ENCODE measurements at places on chromosomes 1 and 21.

DNA sequence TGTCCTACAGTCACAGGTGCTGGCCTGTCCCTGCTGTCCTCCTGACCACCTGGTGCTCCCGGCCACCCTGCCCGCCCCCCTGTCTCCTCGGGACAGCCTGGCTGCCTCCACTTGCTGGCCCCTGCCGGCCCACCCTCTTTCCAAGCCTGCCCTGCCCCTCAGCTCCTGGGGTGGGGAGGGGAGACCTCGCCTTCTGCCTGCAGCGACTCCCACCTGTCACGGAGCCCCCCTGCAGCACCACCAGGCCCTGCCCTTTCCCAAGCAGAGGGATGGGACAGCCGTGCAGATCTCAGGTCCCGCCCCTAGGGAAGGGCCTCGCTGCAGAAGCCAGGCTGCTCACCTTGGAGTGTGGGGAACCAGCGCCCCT, 7.5 kb downstream of the LRRC3 start:
- no peak for DNase-seq

DNA sequence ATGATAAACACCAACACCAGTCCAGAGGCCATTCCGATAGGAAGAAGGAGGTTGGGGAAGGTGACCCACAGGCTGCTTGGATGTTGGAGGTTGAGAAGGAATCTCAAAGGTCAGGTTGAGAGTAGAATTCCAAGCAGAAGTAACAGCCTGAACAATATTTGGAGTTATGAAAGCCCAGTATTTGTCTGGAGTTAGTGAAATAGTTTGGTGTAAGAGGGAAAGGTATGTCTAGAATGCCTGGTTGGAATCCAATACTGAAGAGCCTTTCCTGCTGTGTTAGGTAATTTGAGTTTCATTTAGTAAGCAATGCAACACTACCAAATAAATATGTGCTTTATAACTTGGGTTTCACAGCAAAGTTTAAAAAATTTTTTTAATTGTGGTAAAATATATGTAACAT, 70.5 kb upstream of the MCOLN3 start:
- DNase-seq: no peak

DNA sequence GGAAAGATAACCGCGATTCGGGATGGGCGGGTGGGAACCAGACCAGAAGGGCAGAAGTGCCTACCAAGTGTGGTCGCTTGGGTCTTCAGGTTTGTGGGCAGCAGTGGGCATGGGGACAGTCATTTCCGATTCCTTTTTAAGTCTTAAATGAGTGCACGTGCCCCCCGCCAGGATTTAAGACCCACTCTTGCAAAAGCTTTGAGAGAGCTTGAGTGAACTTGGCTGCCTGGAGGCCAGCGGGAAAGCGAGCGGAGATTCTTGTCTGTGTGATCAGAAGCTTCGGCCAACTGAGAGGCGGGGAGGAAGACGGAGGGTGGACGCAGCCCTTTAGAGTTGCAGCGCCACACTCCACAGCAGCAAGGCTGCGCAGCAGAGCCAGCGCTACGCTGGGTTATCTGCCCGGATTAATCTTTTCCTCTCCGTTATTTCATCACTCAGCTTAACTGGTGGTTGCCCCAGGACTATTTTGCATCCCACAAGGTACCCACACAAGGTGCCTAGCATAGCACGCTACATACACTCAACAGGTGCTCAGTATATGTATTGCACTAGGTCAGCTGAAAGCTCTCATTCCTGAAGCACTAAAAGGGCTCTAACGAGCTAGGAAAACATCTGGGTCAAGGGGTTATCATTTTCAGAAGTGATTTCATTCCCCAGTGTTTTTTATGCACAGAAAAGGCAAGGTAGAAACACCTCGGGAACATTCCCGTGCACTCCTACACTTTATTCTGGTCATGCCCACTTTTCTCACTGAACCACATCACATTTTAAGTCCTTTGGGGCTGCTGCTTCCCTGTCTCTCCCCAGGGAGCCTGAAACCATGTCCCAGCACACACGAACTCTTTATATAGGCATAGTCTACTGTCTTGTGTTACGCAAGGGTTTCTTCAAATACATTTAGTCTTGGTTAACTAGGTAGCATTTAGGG, 1.5 kb upstream of the BATF3 start:
- no peak for DNase-seq

GRCh38 chr1:105368446-105368845, 1618.7 kb downstream of the AMY1C start:
- no peak for DNase-seq

DNA sequence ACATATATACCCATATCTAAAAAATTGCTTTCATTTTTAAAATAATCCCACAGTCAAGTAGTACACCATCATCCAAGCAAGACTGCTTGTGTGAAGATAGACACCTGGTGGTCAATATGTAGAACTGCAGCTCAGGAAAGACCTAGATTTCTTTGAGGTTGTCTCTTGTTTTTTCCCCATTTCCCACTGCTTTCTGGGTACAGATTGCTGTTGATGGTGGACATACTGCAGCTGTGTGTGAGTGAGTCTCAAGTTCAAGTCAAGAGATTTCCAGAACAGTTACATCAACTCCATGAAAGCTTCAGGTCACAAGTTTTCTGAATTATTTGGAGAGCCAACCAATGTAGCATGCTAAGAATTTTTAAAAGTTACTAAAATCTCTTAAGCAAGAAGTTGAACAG, 306.4 kb downstream of the DUSP10 start:
- peak; percentile 42 for DNase-seq

GRCh38 chr1:221637641-221638041, 104.2 kb downstream of the DUSP10 start:
- peak; percentile 13 for DNase-seq

DNA sequence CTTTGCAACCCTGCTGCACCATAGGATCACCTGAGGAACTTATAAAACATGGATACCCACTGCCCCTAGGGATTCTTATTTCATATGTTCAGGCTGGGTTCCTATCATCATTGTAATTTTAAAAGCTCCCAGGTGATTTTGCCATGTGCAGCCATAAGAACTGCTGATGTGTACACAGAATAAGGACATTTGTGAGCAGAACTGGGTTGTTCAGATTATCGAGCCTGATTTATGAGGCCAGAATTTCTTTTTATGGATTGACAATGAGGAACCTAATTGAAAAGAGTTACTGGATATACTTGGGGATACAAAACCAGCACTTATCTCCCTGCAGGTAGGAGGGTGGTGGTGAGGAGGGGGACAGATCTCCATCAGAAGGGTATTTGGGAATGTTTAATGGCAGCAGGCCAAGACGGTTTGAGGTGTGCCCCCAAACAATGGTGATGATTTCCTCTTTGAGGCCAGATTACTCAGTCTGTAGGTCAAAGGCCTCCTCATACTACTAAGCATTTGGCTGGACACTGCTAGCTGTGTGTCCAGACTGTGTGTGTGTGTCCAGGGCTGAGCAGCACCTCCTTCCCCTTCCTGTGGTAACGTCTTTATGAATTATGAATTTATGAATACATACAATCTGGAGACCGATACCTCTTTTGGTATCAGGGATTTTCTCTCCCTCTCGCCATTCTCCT, 18.9 kb downstream of the NOS1AP start:
- DNase-seq: no peak

DNA sequence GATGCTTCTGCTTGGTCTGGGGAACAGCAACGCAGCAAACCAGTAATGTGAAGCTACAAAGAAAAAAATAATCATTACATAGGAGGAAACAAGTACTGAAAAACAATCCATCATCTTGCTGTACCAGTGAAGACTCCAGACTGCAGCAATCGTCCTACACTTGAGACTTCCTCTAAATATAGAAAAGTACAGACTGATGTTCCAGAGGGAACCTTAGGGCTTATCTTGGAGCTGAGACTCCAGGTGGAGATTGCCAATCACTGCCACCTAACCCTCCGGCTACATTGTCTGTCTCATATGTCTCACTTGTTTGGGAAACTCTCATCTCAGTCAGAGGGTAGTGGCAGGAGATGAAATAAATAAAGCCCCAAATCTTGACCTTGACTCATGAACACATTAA, 9.4 kb upstream of the UHMK1 start:
- no peak for DNase-seq

DNA sequence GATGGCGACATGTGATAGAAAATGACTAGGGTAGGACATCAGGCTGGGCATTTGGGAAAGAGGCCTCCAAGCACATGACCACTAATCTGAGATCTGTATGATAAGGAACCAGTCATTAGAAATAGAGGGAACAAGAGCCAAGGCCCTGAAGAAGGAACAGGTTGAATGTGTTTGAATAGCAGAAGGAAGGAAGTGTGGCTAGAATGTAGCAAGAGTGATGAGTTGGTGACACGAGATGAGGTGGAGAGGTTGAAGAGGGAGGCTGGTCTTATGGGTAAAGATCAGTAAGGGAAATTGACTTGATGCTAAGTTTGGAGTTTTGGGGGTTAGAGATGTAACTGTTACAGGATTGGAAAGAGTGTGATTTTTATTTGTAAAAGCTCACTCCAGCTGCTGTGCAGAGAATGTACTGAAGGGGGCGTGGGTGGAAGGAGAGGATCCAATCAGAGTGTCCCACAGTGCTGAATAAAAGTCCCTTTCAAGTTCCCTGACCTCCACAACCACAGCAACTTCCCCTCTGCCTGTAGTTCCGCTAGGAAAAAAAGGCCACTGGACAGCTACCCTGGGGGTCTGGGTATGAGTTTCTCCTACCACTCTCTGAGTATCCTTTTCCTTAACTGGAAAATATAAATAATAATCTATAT, 295.0 kb downstream of the OMA1 start:
- DNase-seq: no peak

DNA sequence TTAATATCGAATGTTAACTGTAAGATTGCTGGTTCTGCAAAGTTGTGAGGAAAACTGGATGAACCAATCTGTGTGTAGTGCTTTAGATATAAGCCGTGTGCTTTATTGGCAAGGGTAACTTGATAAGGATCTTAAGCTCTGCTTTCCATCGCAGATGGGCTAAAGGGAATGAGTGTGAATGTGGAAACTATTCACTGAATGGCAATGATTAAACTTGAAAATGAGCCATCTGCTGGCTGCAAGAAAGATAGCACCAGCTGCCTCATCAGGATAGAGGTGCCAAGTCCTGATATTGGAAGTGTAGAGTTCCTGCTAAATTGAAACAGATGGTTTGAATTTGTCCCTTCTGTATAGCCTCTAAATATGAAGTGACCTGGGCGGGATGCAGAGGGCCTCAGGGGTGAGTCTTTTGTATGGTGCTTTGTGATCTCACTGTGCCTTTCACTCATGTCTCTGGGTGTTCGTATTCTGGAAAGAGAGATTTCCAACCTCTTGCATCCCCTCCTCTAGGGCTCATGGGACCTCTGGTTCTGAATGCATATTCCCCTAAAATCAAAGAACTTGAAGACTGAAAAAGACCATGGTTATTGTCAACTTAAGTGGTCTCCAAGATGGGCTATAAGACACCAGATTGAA, 9.2 kb downstream of the FCRL3 start:
- no peak for DNase-seq

GRCh38 chr1:117683571-117684285, 77.9 kb downstream of the TENT5C start:
- no peak for DNase-seq
